ENCODE measurements at places on chromosomes 1 and 21. TPM values are rescaled to one million over a fixed set of nuclear protein-coding genes. Genes with fewer than 3 reads are reported as not detected.

SH2D2A gene
- 2.3 TPM for total RNA-seq

VHLL gene
- not detected for total RNA-seq

KLF17 gene
- total RNA-seq, result not detected

RXFP4 gene
- total RNA-seq, result not detected

GUCA2A gene
- not detected for total RNA-seq

SELL gene
- 151 TPM for total RNA-seq

SPRR1A gene
- not detected for total RNA-seq
